ENCODE measurements at places on chromosomes 12 and 14. TPM values are rescaled to one million over a fixed set of nuclear protein-coding genes. Genes with fewer than 3 reads are reported as not detected.

- no peak overlapping the region for H3K4me3 ChIP-seq
- H3K27ac ChIP-seq = no peak overlapping the region
- no peaks in the 10 kb centered on the region for H3K36me3 ChIP-seq
- H3K27me3 ChIP-seq = no peaks in the 10 kb centered on the region
- no peak for DNase-seq
Observed at GRCh38 chr12:103505371-103506236, 9.8 kb upstream of the C12orf42 start.

- H3K27me3 ChIP-seq = no peaks in the 10 kb centered on the region
- no peaks in the 10 kb centered on the region for H3K4me1 ChIP-seq
- no peaks in the 10 kb centered on the region for H3K36me3 ChIP-seq
- no peak for DNase-seq
- no peak overlapping the region for H3K27ac ChIP-seq
- H3K4me3 ChIP-seq = no peak overlapping the region
Observed at GRCh38 chr12:118446247-118446646, 69.9 kb downstream of the SUDS3 start.

GRCh38 chr14:20493634-20494033 is 11.7 kb upstream of the RNASE10 start:
- no peak overlapping the region for H3K27ac ChIP-seq

OSGEP gene
- total RNA-seq = 37.5 TPM

- no peak overlapping the region for H3K4me3 ChIP-seq
- H3K27ac ChIP-seq = no peak overlapping the region
- H3K4me1 ChIP-seq = no peaks in the 10 kb centered on the region
- no peak for DNase-seq
- no peaks in the 10 kb centered on the region for H3K27me3 ChIP-seq
Observed at GRCh38 chr12:24463375-24463774, 485.5 kb downstream of the BCAT1 start.

- no peak for DNase-seq
- no peaks in the 10 kb centered on the region for H3K27me3 ChIP-seq
- H3K36me3 ChIP-seq = no peaks in the 10 kb centered on the region
- no peak overlapping the region for H3K4me3 ChIP-seq
Observed at GRCh38 chr12:30420561-30420960, 275.1 kb downstream of the IPO8 start.

GRCh38 chr14:50714450-50715073 is 46.5 kb upstream of the SAV1 start:
- no peaks in the 10 kb centered on the region for H3K27me3 ChIP-seq
- H3K4me3 ChIP-seq = no peak overlapping the region
- no peaks in the 10 kb centered on the region for H3K4me1 ChIP-seq
- H3K36me3 ChIP-seq = no peaks in the 10 kb centered on the region
- no peak overlapping the region for H3K27ac ChIP-seq

NXPH4 gene
- 0.29 TPM for total RNA-seq

DNA sequence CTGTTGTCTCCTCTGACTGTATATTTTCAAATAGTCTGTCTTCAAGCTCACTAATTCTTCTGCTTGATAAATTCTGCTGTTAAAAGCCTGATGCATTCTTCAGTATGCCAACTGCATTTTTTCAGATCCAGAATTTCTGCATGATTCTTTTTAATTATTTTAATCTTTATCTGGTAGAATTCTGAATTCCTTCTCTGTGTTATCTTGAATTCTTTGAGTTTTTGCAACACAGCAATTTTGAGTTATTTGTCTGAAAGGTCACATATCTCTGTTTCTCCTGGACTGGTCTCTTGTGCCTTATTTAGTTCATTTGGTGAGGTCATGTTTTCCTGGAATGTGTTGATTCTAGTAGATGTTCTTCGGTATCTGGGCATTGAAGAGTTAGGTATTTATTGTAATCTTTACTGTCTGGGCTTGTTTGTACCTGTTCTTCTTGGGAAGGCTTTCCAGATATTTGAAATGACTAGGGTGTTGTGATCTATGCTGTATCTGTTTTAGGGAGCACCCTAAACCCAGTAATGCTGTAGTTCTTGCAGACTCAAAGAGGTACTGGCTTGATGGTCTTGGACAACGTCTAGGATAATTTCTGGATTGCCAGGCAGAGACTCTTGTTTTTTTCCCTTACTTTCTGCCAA is 193.8 kb upstream of the NPAS3 start:
- H3K4me1 ChIP-seq = no peaks in the 10 kb centered on the region
- DNase-seq = no peak
- no peaks in the 10 kb centered on the region for H3K27me3 ChIP-seq
- H3K27ac ChIP-seq = no peak overlapping the region
- no peak overlapping the region for H3K4me3 ChIP-seq
- H3K36me3 ChIP-seq = no peaks in the 10 kb centered on the region

DNA sequence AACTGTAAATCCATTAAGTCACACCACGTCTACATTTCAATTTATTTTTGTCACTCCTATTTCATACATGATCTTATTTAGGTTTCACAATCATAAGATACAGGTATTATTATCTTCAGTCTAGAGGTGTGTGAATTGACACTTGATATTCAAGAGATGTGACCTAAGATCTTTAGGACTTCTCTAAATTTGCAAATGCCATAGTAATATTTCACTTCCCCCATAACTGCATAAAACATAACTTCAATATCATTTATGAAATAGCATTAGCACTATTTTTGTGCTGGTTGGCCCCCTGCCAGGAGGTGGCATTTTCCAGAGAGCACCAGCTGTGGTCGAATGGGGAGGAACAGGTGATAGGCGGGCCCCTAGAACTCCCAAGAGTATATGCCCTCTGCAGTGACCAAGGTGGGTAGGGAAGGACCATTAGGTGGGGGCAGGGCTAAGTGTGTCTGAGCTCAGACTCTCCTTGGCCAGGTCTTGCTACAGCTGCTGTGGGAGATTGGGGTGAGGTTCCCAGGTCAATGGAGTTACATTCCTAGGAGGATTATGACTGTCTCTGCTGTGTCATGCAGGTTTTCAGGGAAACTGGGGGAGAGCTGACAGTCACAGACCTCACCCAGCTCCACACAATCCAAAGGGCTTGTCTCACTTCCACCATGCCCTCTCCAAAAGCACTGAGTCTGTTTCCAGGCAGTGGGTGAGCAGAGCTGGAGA is 49.2 kb upstream of the ERGIC2 start:
- H3K4me1 ChIP-seq = peaks cover 3% of the 10 kb centered on the region
- H3K27me3 ChIP-seq = no peaks in the 10 kb centered on the region
- H3K27ac ChIP-seq = no peak overlapping the region
- no peaks in the 10 kb centered on the region for H3K36me3 ChIP-seq
- no peak for DNase-seq
- no peak overlapping the region for H3K4me3 ChIP-seq

CELA1 gene
- total RNA-seq = 0.28 TPM

P3H3 gene
- 10.1 TPM for total RNA-seq

DNA sequence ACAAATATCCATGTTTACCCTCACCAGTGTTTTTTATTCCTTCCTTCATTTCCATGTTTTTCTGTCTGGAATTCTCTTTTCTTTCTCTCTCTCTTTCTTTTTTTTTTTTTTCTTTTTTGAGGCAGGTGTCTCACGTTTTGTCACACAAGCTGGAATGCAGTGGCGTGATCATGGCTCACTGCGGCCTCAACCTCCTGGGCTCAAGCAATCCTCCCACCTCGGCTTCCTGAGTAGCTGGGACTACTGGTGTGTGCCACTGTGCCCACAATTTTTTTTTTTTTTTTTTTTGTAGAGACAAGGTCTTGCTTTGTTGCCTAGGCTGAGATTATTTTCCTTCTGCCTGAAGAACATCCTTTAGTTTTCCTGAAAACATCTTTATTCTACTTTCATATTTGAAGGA is 15.0 kb upstream of the AMIGO2 start:
- no peaks in the 10 kb centered on the region for H3K27me3 ChIP-seq
- no peak overlapping the region for H3K4me3 ChIP-seq

- H3K4me1 ChIP-seq = peaks cover 13% of the 10 kb centered on the region
- DNase-seq = no peak
- no peaks in the 10 kb centered on the region for H3K27me3 ChIP-seq
- H3K36me3 ChIP-seq = no peaks in the 10 kb centered on the region
Observed at GRCh38 chr12:111488271-111488670, 82.5 kb downstream of the SH2B3 start.

CLEC1A gene
- total RNA-seq = 4.2 TPM

- no peak overlapping the region for H3K27ac ChIP-seq
- no peak overlapping the region for H3K4me3 ChIP-seq
- H3K4me1 ChIP-seq = no peaks in the 10 kb centered on the region
- no peak for DNase-seq
- H3K27me3 ChIP-seq = no peaks in the 10 kb centered on the region
- no peaks in the 10 kb centered on the region for H3K36me3 ChIP-seq
Observed at GRCh38 chr12:89650239-89650638, 58.4 kb downstream of the ATP2B1 start.

GRCh38 chr12:8658346-8658745 is 4.3 kb downstream of the MFAP5 start:
- H3K27ac ChIP-seq = no peak overlapping the region
- H3K4me1 ChIP-seq = no peaks in the 10 kb centered on the region
- H3K4me3 ChIP-seq = no peak overlapping the region

- no peak overlapping the region for H3K4me3 ChIP-seq
- H3K27ac ChIP-seq = no peak overlapping the region
- no peaks in the 10 kb centered on the region for H3K4me1 ChIP-seq
- DNase-seq = no peak
- H3K27me3 ChIP-seq = peaks cover under 1% of the 10 kb centered on the region
Observed at GRCh38 chr14:106562451-106562850, 1036.1 kb downstream of the TMEM121 start.

DNA sequence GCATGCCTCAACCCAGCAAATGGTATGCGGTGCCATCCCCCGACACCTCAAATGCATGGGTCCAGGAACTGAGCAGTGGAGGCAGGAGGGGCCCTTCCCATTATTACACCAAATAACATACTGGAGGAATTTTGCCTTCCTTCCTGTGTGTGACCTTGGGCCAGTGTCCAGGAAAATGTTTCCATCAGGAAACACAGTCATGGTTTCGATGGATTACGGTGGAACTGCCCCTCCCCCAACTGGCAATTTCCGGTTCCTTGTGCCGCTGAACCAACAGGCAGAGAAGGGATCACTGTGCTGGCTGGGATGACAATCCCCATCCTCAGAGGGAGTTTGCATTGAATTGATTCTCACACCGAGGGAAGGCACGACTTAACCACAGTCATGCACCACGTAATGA is 9.1 kb upstream of the CDC42BPB start:
- no peaks in the 10 kb centered on the region for H3K4me1 ChIP-seq
- peak; percentile 59 for DNase-seq
- peak overlapping the region; percentile 34 for H3K27ac ChIP-seq
- no peaks in the 10 kb centered on the region for H3K27me3 ChIP-seq
- H3K4me3 ChIP-seq = no peak overlapping the region
- no peaks in the 10 kb centered on the region for H3K36me3 ChIP-seq

DNA sequence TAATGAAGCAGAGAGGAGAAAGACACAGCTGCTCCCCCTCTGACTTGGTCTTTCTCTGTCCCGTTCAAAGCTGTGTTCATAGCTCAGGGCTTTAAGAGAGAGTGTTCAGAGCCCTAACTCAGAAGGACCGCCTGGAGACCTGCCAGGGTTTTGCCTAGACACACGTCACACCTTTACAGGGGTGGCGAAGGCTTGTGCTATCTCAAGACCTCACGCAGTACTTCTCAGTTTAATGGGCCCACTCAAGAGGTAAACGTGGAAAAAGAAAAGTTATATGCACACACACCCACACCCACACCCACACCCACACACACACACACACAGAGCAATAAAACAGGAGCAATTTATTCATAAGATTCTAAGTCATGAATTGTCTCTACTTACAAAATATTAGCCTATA is 374.3 kb downstream of the C12orf75 start:
- H3K4me3 ChIP-seq = no peak overlapping the region
- DNase-seq = no peak
- no peak overlapping the region for H3K27ac ChIP-seq
- H3K4me1 ChIP-seq = peaks cover 8% of the 10 kb centered on the region

- no peak overlapping the region for H3K27ac ChIP-seq
- DNase-seq = no peak
- peaks cover 37% of the 10 kb centered on the region for H3K4me1 ChIP-seq
- no peaks in the 10 kb centered on the region for H3K36me3 ChIP-seq
Observed at GRCh38 chr14:99758872-99759545, 34.2 kb upstream of the EML1 start.

CBX5 gene
- 59.9 TPM for total RNA-seq

FAM90A1 gene
- total RNA-seq = 0.37 TPM

- H3K4me3 ChIP-seq = no peak overlapping the region
- DNase-seq = no peak
- no peaks in the 10 kb centered on the region for H3K27me3 ChIP-seq
- no peaks in the 10 kb centered on the region for H3K4me1 ChIP-seq
- H3K36me3 ChIP-seq = no peaks in the 10 kb centered on the region
Observed at GRCh38 chr14:57660208-57660607, 166.6 kb upstream of the CCDC198 start.

DNA sequence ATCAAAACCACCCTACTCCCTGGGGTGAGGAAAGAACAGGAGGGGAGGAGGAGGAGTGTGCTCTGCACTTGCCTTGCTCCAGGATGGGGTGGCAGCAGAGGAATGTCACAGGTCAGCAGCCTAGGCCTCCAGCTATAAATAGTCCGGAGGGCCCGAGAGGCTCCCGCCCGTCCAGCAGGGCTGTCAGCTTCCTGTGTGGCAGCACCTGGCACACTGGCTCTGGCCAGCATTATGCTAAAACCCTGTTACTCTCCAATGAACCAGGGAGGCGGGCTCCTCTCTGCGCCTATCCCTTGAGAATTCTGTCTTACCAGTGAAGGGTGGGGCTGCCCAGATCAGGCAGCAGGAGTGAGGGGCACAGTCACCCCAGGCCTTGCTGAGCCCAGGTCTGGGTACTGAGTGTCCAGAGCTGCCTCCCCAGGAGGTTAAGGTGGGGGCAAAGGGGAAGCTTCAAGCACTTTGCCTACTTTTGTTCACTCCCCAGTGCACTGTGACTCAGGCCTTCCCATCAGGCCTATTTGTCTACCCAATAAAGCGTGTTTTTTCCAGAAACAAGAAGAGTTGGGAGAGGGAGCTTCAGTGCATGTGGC is 1.2 kb upstream of the COX14 start:
- H3K36me3 ChIP-seq = no peaks in the 10 kb centered on the region
- DNase-seq = peak; percentile 85
- peaks cover 40% of the 10 kb centered on the region for H3K4me1 ChIP-seq
- no peaks in the 10 kb centered on the region for H3K27me3 ChIP-seq

ETFBKMT gene
- total RNA-seq = 11.1 TPM

BDKRB2 gene
- 1.1 TPM for total RNA-seq

DNA sequence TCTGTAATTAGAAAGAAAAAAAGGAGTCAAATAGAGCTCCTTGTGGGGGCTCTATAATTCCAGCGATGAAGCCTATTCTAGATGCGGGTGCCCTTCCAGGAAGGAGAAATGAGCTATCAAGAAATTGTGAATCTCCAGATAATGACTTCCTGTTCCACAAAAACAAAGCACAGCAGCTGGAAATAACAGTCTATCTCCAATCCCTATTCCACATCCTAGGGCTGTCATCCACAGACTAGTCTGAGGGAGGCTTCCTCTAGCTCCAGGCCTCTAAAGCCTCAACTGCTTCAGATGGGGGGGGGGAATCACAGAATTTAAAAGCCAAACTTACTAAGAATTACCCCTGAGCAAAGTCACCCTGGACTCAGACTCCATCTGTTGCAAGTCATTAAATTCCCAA is 77.4 kb upstream of the GTF2A1 start:
- DNase-seq = no peak
- no peak overlapping the region for H3K27ac ChIP-seq
- H3K4me3 ChIP-seq = no peak overlapping the region
- H3K36me3 ChIP-seq = no peaks in the 10 kb centered on the region
- H3K27me3 ChIP-seq = no peaks in the 10 kb centered on the region

ESR2 gene
- 21.9 TPM for total RNA-seq

- no peak overlapping the region for H3K4me3 ChIP-seq
- H3K27me3 ChIP-seq = no peaks in the 10 kb centered on the region
- H3K27ac ChIP-seq = no peak overlapping the region
- H3K4me1 ChIP-seq = no peaks in the 10 kb centered on the region
- no peaks in the 10 kb centered on the region for H3K36me3 ChIP-seq
Observed at GRCh38 chr14:32991691-32992090, 53.0 kb downstream of the NPAS3 start.
